Activated naive CD8-positive, alpha-beta T cell treated with anti-CD3 and anti-CD28 coated beads, Interleukin-2, amount 50 U/mL, for 24 hours (primary cell): ENCODE measurements at places on chromosomes 12 and 14.

GRCh38 chr12:14767617-14768016 is 35.7 kb downstream of the WBP11 start:
- DNase-seq = no peak

GRCh38 chr14:99245564-99246511 is 26.2 kb downstream of the BCL11B start:
- peak; percentile 46 for DNase-seq

DNA sequence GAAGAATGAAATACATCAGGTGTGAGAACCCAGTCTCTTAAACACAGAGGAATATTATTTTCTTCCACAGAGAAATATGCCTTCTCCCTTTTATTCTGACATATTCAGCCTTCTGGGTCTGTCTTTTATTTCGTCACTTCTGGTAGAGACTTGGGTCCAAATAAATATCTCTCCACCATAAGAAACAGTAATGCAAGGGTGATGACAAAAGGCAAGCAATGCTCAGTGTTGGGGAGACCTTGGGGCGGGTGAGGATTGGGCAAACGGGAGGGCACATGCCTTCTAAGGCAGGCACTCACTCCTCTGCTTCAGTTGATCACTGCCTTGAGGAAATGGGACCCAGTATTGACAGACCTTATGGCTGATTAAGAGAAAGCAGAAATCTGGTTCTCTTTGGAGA is 6.7 kb upstream of the SOCS2 start:
- no peak for DNase-seq

DNA sequence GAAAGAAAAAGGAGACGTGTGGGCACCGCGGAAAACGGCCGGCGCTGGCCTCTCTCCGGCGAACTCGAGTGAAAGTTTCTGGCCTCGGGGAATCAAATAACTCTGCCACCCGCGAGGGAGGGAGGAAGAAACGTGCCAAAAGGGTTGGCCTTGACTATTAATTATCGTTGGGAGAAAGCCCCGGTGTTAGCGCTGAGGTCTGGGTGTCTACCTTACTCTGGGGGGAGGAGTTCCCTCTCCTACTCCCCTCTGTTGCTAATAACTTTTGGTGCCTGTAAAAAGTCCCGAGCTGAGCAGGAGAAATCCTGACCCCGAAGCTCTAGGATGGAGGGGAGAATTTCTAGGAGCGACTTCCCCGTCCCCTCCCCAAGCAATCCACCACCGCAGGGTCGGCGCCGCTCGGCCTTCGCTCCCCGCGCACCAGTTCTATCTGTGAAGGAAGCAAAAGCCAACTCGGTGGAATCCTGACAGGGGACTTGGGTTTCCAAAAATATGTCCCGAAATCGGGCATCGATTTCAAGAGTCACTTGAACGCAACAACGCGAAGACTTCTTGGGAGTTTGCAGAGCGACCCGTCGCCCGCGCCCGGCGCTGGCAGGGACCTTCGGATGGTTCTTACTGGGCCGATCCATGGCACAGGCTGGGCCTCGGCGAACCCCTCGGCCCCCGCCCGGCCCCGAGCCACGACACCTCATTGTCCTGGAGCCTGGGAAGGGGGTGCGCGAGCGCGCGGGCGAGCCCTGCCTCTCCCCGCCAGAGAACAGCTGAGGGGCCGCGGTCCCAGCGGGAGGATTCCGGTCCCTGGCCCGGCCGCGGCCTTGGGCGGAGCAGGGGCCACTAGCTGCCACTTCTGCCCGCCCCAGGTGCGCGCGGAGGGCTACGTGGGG is 1.7 kb downstream of the OTX2 start:
- no peak for DNase-seq

DNA sequence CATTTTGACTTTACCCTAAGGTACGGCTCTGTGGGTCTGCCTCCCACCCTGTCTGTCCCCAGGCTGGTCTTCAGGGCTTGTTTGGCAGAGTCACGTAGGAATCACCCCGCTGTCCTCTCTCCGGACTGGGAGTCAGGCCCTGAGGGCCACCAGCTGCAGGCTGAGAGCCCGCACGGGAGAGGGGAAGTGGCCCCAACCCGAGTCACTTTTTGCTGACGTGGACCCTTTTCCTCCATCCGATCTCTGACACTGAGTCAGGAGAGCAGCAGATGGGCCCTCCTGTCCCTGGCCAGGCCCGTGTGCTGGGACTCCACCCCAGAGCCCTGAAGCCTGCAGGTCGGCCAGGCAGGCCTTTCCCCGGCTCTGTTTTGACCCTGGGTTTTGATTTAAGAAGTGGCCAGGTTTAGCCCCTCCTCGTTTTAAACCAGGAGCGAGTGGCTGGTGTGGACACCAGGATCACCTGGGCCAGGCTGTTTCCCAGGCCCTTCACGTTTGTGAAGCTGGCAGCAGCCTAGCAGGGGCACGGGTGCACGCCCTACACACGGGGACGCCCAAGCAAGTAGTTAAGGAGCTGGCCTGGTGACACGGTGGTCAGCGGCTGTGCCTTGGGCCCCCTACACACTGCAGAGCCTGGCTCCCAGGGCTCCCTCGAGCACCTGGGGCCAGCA is 12.5 kb upstream of the TEX22 start:
- no peak for DNase-seq

- DNase-seq = no peak
Observed at GRCh38 chr14:65168840-65169239, 66.5 kb upstream of the MAX start.

DNA sequence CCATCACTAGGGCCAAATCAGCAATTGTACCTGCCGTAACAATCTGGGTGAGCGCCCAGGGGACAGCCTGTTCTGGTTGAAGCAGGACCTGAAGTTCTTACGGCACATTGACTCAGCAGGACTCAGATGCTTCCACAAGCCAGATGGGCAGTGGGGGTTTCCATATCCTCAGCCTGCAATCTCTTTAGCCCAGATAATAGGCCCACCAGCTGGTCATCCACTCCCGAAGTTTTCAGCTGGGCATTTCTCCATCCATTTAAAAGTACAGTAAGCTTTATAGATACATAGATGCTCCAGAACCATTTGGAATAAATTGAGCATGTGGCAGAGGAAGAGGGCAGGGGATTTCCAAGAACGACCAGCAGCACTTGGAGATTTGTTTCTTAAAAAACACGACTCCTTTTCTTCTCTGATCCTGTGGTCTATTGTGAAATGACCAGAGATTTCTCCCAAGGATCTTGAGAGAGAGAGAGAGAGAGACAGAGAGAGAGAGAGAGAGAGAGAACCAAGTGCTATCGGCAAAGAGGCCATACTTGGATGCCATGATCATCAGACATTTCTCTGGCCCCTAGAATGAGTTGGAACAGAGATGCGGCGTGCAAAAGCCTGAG is 74.8 kb upstream of the PLXNC1 start:
- no peak for DNase-seq

DNA sequence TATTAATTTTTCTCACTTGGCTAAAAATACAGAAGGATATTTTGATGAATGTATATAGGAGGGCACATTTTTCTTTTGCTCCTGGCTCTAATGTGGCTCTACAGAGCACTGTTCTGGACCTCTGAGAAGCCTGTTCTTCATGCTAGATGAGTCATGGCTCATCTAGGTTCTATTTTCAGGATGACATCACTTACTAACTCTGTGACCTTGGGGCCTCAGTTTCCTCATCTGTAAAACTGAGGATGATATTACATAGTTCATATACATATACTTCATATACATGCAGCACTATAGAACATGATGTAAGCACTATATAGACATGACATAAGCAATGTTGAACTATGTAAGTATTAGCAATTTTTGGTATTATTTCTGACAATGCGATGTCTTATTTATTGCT is 35.8 kb downstream of the SOCS2 start:
- no peak for DNase-seq

GRCh38 chr14:50299585-50299984 is 12.4 kb downstream of the L2HGDH start:
- no peak for DNase-seq

DNA sequence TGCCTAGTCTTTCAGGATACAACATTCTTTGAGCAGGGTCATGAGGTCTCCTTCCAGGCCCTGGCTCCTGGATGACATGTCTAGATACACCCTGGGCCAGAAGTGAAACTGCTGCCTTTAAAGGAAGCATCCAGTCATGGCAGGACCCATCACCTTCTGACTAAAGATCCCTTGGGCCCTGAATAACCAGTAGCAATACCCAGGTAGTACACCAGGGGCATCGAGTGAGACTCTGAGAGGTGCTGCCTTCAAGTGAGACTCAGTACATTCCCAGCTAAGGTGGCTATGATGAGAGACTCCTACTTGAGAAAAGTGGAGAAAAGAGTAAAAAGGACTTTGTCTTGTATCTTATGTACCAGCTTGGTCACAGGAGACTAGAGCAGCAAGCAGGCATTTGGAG is 23.5 kb downstream of the OR6C68 start:
- no peak for DNase-seq

- DNase-seq = no peak
Observed at GRCh38 chr14:50719911-50720759, 52.0 kb upstream of the SAV1 start.

GRCh38 chr14:95061317-95062093 is 95.8 kb downstream of the DICER1 start:
- no peak for DNase-seq

GRCh38 chr14:68598621-68599447 is 194.0 kb downstream of the ZFP36L1 start:
- no peak for DNase-seq

- DNase-seq = no peak
Observed at GRCh38 chr14:104385531-104386101, 193.9 kb upstream of the C14orf180 start.

GRCh38 chr12:123165537-123165936 is 14.6 kb upstream of the PITPNM2 start:
- DNase-seq = no peak

- no peak for DNase-seq
Observed at GRCh38 chr14:95322651-95323050, 2.9 kb upstream of the CLMN start.

DNA sequence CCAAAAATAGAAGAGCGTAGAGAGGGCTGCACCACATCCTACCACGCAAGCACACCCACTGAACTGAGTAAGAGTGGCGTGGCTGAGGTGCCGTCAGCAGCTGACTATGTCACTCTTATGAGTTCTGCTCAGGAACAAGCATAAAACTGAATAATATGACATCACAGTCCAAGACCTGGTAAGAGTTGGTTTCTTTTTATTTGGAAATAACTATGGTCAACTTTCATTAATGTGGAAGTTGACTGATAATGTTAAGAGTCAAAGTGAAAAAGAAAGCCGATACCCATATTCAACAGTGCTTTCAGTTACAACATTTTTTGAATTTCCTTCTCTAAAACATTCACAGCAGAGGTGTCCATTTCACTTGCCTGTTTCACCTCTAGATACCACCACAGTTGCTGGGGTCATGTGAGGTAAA is 44.6 kb downstream of the GNS start:
- no peak for DNase-seq

DNA sequence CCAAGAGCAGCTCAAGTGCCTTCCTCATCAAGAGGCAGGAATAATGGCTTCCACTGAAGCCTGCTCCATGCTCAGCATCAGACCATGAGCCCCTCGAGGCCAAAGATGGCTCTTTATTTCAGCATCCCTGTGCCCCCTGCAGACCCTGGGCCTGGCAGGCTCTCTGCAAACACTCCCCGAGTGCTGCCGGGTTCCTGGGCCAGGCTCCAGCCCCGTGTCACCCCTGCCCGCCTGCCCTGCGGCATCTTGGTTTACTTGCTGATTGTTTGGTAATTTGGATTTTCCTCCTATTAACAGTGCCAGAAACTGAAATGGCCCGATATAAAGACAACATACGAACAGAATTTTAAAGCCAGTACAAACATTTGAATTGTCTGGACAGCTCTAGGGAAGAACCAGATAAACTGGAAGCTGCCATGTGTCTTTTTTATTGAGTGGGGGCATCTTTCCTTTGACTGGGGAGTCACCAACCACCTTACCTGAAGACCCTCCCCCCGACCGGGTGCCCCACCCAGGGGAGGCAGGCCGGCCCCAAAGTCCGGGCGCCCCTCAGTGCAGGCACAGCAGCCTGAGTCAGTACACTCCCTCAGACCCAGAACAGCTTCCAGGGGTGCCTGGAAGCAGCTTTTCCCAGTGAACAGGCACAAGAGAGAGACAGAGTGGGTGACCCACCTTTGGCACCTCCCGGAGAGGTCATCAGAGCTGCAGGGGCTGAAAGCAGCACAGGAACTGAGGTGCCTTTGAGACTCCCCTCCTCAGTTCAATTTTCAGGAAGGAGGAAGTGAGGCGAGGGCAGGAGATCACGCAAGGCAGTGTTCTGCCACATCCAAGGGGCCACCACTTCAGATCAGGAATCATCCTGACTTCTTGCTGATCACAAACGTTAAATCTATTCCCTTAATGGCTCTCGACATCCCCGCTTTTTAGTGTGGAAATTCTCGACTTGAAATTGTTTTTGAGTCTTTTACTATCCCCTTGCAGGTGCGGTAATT is 30.6 kb downstream of the ITPK1 start:
- DNase-seq = no peak

- no peak for DNase-seq
Observed at GRCh38 chr12:84166812-84167211, 745.8 kb downstream of the SLC6A15 start.

GRCh38 chr12:107263980-107264379 is 170.6 kb upstream of the CRY1 start:
- no peak for DNase-seq

DNA sequence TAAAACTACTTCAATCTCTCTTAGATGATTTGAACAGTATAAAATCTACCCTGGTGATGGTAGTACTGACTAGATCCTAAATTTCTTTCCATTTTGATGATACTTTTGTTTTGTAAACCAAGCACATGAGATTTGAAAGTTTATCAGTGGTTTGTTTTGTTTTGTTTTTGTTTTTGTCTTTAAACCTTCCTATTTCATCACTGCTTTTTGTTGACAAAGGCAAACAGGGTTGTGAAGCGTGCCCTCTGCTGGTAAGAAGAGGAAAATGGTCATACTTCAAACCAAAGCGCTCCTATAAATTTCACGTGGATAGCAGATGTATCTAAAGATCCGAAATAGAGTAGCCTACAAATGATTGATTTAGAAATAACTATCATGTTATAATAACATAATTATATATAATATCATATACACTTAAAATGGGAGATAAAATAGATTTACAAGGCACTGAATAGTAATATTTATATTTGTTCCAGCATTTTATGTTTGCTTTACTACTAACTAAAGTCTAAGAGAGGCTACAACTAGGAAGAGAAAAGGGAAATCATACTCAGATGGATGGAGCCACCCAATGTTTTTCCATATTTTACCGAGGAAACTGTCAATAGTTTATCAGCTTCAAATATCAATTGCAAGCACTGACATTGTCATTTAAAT is 254.0 kb upstream of the USP15 start:
- peak; percentile 3 for DNase-seq

GRCh38 chr12:104319918-104320626 is 16.5 kb downstream of the EID3 start:
- no peak for DNase-seq

DNA sequence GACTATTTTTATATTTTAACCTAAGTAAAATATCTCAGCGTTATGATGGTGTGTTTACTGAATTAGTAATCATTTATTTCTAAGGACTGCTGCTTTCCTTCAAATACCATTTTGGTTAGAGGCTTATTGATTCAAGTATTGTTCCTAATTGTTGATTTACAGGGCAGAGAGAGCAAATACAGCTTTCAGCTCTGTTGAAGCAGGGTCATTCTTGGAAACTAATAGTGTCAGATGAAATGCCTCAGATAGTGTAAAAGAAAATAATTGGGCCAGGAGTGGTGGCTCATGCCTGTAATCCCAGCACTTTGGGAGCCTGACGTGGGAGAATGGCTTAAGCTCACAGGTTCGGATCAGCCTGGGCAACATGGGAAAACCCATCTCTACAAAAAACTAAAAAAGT is 249.3 kb downstream of the FUT8 start:
- no peak for DNase-seq
